ENCODE measurements at places on chromosomes 5 and 9.

DNA sequence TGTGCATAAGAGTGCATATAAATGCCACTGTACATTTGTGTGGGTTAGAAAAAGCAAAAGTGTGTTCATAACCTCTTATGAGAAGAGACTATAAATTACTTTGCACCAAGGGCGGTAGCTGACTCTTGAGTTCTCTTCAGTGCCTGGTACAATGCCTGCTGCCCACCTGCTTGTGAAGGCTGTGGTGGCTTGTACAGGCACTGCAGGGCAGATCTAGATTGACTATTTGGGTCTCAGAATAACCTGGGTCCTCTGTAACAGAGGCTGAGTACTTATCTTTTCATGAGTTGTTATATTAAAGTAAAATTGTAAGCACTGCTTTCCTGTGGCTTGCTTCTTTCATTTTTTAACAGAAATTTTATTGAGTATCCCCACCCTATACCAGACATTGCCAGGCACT lies 22.8 kb downstream of the LMNB1 start:
- no peak for DNase-seq

GRCh38 chr5:43039471-43040286 lies 440 bp downstream of the ANXA2R start:
- DNase-seq = peak; percentile 73

GRCh38 chr5:172064358-172064757 lies 57.9 kb upstream of the FBXW11 start:
- DNase-seq = no peak

GRCh38 chr5:160363211-160363610 lies 7.2 kb downstream of the C1QTNF2 start:
- no peak for DNase-seq

GRCh38 chr5:116861666-116862065 lies 287.0 kb upstream of the SEMA6A start:
- DNase-seq = no peak

- no peak for DNase-seq
Measured at GRCh38 chr5:164153469-164154172, 648.2 kb downstream of the MAT2B start.

Data from CD4-positive, alpha-beta T cell treated with Interleukin-4 for 4 hours (primary cell).